CD4-positive, alpha-beta T cell treated with Interleukin-15 for 4 hours (primary cell): ENCODE measurements at places on chromosomes 1 and 21.
A peak's percentile ranks its signal among the peaks of the same experiment; 100 is the strongest.

- no peak for DNase-seq
These were observed 53.3 kb upstream of the PRRC2C start for GRCh38 chr1:171431994-171432393.

GRCh38 chr1:72763481-72763880 lies 481.1 kb upstream of the NEGR1 start:
- no peak for DNase-seq

DNA sequence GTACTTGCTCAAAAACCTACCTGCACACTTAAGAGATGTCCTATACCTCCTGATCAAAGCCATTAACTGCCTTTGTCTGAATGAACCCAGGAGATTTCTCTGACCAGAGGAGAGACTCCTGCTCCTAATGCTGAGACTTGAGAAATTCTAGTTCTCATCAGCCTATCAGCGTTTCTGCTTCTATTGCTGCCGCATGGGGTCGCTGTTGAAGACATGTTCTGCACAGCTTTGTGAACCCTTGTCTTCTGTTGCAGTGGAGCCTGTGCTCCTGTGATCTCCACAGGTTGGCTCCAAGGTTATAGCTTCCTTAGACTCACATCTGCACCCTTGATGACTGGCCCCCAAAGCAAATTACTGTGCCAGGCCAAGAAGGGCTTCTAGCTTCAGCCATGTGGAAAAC lies 40.2 kb downstream of the EDN2 start:
- no peak for DNase-seq

- no peak for DNase-seq
These were observed 86.8 kb downstream of the KCNJ6 start for GRCh38 chr21:37829447-37829846.

GRCh38 chr1:116919802-116920201 lies 10.1 kb downstream of the PTGFRN start:
- no peak for DNase-seq

- no peak for DNase-seq
These were observed 1183.4 kb downstream of the AMY1C start for GRCh38 chr1:104932949-104933679.

GRCh38 chr1:228851193-228851592 lies 115.9 kb downstream of the RHOU start:
- no peak for DNase-seq

DNA sequence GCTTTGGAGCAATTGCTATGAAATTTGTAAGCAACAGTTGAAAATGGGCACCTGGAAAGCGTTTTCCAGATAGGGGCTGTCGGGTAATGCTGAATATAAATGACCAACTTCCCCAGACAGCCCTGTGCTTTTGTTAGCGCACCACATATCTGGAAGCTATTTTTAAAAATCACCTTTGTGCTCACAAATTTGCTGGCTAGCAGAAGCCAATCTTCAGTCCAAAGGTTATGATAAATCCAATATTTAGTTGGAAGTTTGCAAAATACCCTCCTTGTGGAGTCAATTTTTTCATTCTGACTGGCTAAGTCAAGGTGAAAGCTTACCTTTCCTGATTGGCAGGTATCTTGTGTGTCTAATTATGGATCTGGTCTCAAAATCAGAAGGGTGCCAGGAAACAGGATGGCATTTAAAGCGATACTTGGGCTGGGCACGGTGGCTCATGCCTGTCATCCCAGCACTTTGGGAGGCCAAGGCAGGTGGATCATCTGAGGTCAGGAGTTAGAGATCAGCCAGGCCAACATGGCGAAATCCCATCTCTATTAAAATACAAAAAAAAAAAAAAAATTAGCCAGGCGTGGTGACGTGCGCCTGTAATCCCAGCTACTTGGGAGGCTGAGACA lies 124.1 kb upstream of the AJAP1 start:
- no peak for DNase-seq

GRCh38 chr1:77282187-77282865 lies 507 bp downstream of the AK5 start:
- DNase-seq: peak; percentile 16

DNA sequence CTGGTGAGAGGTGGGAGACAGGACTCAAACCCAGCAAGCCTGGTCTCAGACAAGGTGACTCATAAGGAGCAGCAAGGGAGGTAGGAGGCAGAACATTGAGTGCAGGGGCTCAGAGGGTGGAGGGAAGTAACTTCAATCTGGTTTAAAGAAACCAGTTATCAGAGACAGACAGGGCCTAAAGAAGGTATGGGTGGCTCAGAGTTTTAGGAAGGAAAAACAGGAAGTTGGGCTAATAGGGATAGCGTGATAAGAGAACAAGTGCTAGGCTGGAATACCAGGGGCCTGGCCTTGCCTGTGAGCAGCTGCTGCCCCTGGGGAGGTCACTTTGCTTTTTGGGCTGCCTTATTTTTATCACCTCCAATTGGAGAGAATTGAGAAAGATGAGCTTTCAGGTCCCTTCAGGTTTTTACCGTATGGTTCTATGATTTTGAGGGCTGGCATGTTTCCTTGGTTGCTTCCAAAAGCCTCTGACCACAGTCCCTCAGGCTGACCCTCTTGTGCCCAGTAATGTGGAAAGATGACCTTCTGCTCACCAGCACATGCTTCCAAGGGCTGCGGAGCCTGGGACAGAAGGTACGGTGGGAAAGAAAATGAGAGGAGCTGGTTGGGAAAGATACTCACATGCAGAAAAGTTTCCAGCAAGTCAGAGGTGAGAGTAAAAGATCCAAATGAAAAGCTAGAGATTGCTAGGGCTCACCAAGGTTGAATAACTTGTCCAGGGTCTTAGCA lies 77.0 kb downstream of the DDR2 start:
- no peak for DNase-seq

- no peak for DNase-seq
These were observed 30.9 kb upstream of the NTMT2 start for GRCh38 chr1:170114906-170115305.

DNA sequence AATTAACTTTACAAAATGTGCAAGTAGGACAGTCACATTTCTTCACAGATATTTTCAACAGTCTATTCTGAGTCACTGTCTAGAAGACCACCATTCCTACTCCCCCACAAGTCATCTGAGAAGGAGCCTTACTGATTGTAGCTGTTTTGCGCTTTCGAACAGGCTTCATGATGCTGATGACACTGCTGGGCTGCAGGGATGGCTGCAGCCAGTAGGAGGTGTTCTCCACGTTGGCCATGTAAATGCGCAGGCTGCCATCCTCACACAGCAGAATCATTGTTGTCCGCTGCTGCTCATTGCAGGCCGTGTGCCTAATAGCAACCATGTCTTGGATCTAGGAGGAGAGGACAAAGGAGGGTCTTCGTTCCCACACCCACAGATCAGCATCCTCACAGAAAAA lies 56.9 kb downstream of the UBR4 start:
- DNase-seq: no peak

DNA sequence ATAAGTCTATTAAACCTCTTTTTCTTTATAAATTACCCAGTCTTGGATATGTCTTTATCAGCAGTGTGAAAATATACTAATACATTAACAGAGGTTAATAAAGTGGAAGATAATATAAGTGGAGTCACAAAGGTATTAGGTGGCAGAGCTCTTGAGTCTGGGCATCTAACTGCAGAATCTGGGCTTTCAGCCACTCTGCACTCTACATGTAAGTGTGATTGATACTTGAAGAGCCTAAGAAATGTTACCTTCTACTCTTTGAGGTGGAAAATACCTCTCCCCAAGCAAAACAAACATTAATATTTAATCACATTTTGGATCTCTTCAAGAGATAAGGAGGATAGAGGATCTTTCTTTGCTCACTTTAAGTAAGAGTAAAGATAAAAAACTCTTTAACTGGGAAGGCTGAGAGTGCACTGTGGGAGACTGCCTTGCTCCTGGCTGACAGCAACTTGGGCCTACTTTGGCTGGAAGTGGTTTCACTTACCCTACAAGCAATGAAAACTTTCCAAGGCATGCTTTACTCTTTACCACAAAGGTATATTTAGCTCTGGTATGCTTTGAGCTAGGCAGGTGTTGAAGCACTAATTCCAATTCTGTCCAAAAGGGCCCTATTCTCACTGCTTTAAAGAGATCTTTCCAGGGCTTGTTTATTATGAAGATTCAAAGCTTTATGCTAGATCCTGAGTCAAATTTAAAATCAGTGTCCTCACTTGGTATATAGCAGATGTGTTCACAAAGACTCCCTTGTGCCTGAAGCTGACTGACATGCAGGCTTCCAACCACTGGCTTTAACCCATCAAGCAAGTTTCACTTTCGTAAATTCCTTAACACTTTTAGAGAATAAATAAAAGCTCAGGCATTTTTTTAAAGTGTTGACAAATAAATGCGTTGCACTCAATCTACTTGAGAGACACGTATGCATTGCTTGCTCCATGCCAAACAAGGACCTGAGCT lies 245.3 kb upstream of the ZP4 start:
- DNase-seq: no peak

GRCh38 chr1:151130987-151131586 lies 15.3 kb downstream of the SEMA6C start:
- peak; percentile 73 for DNase-seq

DNA sequence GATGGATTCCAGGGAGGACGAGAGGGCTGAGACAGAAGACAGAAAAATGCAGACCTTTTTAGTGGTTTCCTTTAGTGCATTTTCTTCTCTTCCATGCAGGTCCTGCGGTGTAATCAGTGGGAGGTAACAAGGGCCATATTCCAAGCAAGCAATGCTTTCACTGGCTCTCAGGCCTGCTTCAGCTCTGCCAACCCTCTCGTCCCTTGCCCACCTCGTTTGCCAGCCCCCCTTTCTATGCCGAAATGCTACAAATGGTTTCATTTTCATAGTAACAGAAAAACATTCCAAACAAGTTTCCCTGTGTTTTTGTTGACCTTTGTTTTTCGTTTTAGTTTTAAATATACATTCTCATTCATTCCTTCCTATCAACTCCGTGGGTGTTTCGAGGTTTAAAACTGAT lies 443.1 kb downstream of the TTLL7 start:
- DNase-seq: no peak

GRCh38 chr1:44637702-44638411 lies 36.4 kb downstream of the TMEM53 start:
- no peak for DNase-seq

DNA sequence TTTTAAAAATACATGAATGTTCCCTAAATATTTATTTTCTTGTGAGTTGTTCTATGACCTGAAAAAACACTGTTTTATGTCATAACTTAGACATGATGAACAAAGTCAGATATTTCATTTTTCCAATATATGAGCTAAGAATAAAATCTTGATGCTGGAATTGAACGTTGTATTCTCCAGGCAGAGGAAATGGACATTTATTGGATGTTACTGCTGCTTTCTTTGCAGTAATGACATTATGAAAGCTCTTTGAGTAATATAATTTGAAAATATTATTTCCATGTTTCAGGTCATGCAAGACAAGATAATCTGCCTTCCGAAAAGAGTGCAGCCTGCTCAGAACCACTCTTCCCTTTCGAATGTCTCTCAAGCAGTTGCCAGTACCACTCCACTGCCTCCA lies 79.5 kb downstream of the LRRC8C start:
- DNase-seq: no peak

- DNase-seq: peak; percentile 4
These were observed 416.4 kb downstream of the PTBP2 start for GRCh38 chr1:97137862-97138514.

- no peak for DNase-seq
These were observed 297.9 kb downstream of the GRIK1 start for GRCh38 chr21:29641635-29642550.

DNA sequence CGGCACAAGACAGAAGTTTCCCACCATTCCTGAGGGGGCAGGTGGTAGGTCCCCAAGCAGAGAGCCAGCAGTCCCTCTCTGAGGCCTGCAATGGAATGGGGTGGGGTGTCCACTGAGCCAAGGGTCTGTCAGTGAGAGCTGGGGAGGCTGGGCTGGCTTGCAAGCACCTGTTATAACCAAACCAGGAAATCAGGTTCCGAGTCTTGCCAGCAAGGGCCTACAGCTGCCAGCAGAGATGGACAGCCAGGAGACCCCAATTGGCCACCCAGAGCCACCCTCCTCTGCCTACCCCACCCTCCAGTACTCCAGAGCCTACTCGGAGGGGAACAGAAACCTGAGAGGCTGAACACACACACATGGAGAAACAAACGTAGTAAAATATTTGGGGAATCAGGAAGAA lies 32.2 kb downstream of the PSEN2 start:
- DNase-seq: no peak

DNA sequence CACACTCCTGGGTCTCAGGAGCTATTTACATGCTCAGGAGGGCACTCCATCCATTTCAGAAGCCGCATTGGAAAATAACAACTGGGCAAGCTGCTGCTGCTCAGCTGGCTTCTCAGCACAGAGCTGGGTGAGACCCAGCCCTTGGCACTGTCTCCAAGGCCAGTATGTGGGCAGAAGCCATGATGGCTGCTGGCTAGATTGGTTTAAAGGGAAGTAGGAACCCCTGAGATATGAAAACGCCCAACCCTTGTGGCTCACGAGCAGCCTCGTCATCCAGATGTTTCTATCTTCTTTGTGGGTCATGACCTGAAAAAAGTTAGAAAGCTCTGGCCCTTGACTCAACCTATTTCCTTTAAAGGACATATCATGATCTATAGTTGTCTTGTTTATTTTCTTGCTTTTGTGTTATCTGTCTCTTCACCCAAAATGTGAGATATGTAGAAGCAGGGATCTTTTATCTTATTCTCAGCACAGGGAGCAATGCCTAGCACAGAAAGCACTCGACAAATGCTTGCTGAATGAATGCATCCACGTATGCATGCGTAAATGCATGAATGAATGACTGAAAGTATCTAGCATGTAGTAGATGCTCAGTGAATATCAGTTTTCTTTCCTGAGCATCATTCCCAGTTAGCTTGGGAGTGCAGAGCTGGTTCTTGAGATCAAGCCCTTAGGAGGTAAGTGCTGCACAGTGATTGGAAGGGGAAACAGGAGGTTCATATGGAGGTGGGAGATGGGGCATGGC lies 11.6 kb downstream of the MYBPH start:
- no peak for DNase-seq
